ENCODE measurements at places on chromosomes 16 and 17.
A peak's percentile ranks its signal among the peaks of the same experiment; 100 is the strongest.

DNA sequence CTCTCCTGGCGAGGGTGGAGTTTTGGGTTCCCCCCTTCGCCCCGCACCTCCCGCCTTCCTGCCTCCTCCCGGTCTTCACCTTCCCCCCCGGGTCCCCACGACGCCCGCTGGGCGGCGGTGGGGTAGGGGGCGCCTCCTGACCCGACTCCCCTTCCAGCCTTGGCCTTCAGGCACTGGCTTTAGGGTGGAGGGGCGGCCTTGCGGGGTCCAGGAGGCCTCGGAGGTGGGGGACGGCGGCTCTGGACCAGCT lies 2.4 kb downstream of the SLC16A3 start:
- DNase-seq, result no peak

- peak; percentile 23 for DNase-seq
Observed at GRCh38 chr16:53372992-53373871, 61.0 kb upstream of the RBL2 start.

DNA sequence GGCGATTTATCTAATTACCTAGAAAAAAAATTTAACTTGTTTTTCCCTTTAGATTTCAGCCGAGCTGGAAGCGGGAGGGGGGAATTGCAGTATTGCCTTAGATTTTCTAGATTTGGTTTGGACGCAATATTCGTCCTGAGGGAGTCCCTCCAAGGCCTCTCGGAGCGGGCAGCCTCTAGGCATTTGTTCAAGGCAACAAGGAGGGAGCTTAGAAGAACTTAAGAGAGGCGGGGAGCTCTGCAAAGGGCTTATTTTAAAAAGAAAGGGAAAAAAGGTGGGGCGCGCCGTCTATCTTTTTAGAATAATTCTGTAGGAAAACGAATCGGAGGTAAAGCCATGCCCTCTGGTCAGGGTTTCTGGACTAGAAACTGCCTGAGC lies 407 bp upstream of the TMEM94 start:
- no peak for DNase-seq

GRCh38 chr16:65809627-65810026 lies 556.9 kb upstream of the CDH5 start:
- no peak for DNase-seq

DNA sequence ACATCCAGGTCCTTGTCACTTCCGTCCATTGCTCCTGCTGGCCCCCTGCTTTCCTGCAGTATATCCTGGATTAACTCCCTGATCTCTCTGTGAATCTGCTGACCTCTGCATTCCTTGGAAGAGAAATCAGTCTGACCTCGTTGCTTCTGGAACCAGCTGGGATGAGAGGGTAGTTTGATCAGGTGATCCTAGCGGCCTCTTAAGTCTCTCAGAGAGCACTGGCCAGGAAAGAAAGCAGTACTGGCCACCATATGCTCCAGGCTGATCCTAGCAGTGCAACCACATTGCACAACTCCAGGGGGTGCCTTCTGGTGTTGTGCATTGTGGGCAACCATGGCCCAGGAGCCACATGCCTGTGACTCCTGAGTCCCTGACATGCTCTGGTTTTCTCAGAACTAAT lies 79.2 kb downstream of the ARHGAP23 start:
- no peak for DNase-seq

- no peak for DNase-seq
Observed at GRCh38 chr17:73787076-73788059, 143.1 kb upstream of the SDK2 start.

GRCh38 chr16:48158296-48158695 lies 2.5 kb upstream of the ABCC12 start:
- DNase-seq, result peak; percentile 69

DNA sequence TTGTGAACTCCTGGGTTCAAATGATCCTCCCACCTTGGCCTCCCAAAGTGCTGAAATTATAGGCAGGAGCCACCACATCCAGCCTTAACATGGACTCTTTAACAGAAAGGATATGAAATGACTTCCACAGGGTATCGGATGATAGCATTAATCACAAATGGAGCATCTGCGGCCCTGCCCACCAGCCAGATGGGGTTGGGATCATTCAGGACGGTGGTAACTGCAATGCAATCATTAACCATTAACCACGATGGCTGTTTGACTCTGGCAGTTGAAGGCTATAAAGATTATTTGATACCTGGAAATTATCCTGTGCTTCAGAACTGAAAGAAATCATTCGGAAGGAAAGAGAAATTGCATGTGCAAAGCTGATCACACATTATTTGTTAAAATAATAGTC lies 5.3 kb upstream of the CHST5 start:
- DNase-seq, result no peak

DNA sequence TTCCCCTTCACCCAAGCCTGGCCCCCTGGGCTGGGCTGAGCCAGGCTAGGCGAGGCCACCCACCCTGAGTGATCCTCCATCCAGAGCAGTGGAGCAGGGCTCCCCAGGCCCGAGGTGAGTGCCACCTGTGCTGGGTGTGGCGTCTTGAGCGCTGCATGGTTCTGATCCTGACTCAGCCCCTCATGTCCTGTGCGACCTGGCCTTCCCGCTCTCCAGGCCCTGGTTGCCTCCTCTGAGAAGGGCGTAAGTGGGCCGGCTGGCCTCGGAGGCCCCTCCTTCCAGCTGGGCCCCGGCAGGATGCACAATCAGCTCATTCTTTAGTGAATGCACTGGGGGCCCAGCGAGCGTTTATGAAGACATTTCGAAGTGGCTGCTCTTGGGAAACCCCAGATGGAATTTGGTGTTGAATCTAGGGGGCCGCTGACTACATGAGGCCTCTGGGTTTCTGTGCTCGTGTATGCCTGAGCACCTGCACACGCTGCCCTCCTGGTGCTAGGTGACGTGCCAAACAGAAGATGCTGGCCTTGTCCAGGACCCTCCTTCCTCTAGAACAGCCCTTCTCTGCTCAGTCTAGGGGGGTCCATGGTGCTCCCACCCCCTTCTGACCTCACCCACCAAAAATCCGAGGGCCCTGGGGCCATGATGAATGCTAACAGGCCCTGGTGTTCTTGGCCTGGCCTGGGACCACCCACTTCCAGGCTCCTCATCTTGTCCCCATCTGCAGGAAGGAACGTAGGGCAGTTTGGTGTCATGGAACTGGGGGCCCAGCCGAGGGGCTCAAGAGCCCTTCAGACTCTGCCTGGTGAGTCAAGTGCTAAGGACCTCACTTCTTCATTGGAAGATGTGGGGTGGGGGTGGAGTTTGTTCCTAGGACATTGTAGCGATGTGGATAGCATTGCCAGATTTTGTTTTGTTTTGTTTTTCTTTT lies 3.6 kb upstream of the TMEM92 start:
- peak; percentile 64 for DNase-seq

GRCh38 chr16:12377497-12377896 lies 401.0 kb downstream of the SNX29 start:
- no peak for DNase-seq

DNA sequence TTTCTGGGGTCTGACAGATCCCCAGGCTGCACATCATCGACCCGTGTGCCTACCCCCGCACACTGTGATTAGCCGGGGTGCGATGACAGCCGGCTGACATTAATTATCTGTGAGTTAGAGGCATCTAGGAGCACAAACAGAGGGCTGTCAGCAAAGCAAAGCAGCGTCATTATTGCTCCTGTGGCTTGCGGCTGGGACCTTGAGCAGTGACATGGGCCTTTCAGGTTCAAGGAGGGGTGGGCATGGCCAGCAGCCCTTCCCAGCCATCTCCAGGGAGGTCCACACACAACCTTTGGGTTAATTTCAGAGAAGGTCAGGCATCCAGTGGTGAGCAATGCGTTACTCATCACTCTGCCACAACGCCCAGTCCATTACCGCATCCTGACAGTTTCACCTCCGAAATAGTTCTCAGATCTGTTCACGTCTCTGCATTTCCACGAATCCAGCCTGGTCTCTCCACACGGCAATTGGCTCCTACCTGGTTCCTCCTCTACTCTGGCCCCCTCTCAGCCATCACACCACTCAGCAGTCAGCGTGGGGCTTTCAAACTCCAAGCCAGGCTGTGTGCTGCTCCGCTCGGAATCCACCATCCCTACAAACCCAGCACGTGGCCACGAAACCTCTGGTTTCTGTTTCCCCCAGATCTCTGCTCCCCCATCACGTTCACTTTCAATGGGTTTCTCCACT lies 249.7 kb upstream of the C16orf82 start:
- DNase-seq, result no peak

- no peak for DNase-seq
Observed at GRCh38 chr17:44787271-44787940, 28.6 kb downstream of the ADAM11 start.

DNA sequence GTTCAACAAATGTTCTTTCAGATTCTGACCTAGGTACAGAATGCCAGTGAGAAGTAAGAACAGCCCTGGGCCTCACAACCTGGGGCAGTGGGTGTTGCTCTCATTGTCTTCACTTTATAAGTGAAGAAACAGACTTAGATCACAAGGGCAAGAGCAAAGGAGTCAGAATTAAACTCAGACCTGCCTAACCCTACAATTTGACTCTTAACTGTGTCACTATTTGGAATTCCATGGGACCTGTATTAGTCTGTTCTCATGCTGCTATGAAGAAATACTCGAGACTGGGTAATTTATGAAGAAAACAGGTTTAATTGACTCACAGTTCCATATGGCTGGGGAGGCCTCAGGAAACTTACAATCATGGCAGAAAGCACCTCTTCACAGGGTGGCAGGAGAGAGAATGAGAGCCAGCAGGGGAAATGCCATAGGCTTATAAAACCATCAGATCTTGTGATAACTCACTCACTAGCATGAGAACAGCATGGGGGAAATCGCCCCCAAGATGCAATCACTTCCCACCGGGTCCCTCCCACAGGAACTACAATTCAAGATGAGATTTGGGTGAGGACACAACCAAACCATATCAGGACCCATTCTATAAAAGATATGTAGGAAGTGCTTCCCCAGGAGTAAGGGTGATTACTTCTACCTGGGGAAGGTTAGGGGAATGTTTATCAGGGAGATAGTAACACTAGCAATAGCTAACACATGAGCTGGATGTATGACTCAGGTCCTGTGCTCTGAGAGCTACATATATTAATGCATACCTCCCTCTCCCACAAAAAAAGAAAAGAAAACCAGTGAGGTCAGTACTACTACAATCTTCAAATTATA lies 270.1 kb downstream of the SOX9 start:
- no peak for DNase-seq

GRCh38 chr16:88477631-88478519 lies 24.8 kb downstream of the ZFPM1 start:
- no peak for DNase-seq

DNA sequence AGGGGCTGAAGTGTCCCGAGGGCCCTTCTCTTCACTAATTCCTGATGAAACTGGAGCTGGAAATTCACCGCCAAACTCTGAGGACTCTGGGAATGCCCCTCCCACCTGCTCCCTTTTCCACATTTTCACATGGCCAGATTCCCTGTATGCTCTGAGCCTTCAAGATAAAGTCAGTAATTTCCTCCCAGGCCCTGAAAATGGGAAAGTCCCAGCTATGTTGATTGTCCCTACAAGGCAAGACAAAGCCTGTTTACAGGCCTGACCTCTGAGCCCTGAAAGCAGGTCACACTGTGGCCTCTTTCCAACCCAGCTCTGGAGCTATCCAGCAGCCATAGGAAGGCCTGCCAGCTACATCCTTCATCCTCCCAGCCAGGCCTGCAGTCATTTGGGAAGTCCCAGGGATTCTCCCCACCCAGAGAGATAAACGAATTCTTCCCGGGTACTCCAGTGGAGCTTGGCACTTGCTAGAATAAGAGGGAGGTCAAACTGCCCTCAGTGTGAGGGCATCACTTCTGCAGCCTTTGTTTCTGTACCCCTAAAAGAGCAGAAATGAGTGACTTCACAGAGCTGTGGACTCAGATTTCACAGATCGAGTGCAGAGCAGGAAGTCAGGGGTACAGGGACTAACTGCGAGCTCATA lies 19.6 kb upstream of the CCL2 start:
- peak; percentile 84 for DNase-seq

DNA sequence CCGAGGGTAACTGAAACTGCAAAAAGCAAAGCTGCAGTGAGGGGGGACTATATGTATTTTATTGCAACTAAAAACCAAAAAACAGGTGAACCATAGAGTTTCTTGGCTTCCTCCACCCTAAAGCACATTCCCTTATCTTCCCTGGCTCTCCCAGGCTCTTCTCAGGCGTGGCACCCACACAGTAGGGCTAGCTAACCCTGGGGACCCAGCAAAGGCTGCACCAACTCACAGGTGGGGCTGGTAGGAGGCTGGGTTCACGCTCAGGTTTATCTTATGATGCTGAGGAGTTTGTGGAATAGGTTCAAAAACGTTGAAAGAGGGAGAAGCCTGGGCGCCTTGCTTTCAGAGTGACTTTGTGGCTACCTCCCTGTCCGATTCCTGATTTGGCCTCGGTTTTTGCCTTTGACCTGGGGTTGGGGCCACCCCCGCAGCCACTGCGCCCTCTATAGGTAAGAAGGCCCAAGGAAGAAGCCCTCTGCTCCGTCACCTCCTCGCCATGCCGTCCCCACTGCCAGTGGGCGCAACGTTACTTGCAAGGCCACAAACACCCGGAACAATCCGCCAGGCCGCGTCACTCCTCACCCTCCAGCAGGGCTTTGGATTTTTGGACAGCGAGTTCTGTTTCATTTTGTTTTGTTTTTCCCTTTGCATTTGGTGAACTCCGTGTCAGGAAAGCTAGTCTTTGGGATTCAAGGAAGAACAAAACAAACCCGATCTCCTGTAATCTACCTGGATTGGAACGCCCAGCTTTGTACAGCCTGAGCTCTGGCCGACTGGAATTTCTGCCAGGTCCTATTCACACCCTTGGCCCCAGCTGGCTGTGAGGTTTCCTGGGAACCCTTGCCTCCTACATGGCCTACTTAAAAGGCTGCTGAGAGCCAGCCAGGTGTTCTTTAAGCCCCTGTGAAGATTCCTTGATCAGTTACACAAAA lies 60.8 kb downstream of the TBC1D16 start:
- no peak for DNase-seq

- DNase-seq, result no peak
Observed at GRCh38 chr17:49337884-49338283, 24.2 kb downstream of the ZNF652 start.

DNA sequence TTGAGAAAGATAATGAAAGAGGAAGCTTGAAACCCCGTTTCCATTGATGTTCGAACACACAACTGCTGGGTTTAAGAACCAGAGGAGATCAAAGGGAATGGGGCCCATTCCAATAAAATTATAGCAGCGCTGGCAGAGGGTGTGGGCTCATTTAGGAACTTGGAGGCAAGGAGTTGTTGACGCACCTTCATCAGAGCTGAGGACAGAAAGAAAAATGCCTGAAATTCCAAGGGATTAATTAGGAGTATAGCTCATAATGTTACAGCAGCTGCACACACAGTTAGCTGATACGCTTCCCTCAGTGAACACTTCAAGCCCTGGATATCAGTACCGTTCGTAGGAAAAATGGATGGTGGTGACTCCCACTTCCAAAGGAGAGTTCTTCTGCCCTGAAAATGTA lies 127.2 kb downstream of the AXIN2 start:
- no peak for DNase-seq

DNA sequence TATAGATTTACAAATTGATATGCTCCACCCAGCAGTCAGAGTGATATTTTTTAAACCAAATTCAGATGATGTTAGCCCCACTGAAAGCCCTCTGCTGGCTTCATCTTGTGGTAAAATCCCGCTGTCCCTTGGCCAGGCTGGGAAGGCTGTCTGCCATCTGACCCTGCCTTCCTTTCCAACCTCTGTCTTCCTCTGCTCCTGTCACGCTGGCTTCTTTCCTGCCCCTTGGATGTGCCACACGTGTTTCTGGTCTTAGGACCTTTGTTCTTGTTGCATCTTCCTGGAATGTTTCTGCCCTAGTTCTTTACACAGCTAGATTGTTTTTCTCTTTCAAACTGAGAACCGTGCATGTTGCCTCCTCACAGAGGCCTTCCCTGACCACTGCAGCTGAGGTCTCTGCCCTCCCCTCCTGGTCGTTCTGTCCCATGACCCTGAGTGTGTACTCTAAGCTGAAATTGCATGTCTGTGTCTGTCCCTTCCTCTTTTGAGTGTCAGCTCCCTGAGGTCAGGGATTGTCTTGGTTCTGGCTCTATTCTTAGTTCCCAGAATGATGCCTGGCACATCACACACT lies 11.4 kb downstream of the NT5M start:
- no peak for DNase-seq
